ENCODE measurements at places on chromosomes 12 and 14.
A peak's percentile ranks its signal among the peaks of the same experiment; 100 is the strongest.

DNA sequence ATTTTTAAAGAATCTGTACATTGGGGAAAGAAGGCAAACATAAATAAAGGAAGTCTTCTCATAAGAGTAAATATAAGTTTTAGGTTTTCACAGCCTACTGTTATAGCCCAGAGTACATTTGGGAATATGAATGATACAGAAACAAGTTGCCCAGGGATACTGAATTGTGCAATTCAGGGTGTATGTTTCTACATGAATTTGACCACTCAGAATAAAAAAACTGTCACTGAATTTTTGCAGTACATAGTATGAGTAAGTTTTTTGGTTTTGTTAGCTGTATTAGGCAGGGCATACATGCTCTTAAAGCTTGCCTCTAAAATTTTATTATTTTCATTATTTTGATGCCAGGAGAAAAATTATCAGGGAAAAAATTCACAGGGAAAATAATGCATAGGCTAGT lies 6.6 kb upstream of the PCNX4 start:
- no peak for DNase-seq

GRCh38 chr14:65302571-65303189 lies 109.8 kb upstream of the FUT8 start:
- no peak for DNase-seq

DNA sequence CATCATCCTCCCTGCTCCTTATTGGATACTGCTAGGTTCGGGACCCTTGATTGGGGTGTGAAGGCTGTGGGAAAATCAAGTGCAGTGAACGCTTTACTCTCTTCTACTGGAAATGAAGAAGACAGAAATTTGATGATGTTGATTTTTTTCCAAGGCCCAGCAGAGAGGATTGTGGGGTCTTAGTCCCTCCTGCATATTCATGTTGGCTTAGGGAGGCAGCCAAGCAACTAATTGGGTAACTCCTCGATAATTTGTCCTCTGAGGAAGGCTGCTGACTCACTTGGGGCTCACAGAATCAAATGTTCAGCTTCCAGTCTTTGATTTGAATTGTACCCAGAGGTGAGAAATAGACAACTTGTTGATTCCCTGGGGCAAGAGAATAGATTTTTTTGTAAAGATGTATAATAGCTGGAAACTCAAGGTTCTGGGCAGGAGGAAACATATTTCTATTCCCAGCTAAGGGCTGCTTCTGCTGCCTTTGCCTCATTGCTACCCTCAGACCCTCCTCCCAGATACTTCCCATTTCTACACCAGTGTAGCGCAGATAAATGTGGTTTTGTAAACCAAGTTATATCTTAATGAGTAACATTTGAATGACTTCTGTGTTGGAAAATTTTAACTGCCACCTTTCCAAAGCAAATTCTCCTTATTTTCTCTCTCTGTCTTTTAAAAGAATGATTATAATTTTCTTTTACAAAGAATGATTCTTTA lies 21.7 kb downstream of the NEUROD4 start:
- no peak for DNase-seq

- no peak for DNase-seq
These were observed 22.2 kb upstream of the TCL1B start for GRCh38 chr14:95664066-95664465.

- DNase-seq, result no peak
These were observed 8.2 kb downstream of the BDKRB1 start for GRCh38 chr14:96264200-96264553.

DNA sequence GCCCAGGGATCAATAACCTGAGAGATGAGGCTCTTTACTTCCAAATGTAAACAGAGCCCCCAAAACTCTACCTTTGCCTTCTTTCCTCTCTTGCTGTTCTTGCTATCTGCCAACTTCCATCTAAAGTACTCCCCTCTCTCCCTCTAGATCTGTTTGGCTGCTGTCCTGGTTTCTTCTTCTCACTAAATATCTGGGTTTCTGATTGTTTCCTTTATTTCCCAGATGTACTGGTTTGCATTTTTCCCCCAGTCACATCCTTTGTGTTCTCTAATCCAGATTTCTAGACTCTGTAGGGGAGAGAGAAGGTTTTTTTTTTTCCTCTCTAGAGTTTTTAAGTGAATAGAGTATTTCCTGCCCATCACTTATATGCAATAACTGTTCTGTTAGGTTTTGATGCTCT lies 7.1 kb upstream of the SALL2 start:
- DNase-seq, result no peak

DNA sequence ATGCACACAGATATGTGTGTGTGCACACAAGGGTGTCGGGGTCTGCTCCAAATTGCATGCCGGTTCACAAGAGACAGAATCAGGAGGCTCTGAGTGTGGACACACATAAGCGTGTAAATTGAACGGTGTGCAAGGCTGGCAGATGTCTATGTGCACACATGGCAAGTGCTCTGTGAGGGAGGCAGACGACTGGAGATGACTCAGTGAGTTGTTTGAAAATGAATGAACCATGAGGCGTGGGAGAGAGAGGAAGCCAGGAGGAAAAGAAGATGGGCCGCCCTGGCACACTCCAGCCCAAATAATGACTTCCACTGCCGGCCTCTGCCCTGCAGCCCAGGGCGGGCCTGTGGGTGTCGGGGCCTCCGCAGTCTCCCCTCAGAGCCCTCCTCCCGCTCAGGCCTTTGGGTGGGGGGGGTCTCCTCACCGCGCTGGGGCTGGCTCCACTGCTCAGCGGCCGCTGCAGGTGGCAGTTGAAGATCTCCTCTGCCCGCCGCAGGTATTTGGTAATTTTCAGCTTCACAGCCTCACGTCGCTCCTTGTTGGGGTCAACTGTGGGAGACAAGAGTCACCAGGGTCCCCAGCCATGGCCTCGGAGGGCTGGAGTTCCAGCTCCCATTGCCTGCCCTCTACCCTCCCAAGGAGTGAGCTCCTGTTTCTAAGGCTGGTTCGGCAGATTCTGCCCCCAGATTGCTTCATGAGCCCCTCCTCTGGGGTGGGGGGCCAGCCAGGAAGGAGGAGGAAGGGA lies 3.5 kb downstream of the RPS6KL1 start:
- no peak for DNase-seq

DNA sequence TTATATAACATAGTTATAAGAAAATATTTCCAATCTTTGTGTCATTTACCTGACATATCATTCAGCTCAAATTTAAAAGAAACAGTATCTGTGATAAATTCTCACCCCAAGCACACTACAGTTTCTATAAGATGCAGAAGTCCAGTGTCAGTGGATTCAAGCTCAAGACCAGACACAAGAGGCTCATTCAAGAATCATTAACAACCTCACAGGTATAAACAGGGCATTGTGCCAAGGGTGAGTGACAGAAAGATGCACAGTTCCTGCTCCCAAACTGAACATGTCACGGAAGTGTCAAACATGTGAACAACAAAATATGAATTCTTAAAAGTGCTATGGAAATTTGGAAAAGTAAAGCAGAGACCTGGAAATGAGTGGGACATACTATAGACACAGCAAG lies 12.8 kb downstream of the ATP2B1 start:
- no peak for DNase-seq

GRCh38 chr14:44962334-44963043 lies 499 bp downstream of the TOGARAM1 start:
- DNase-seq, result peak; percentile 17

- no peak for DNase-seq
These were observed 484 bp upstream of the PRKCH start for GRCh38 chr14:61320806-61321384.

GRCh38 chr12:100398307-100398706 lies 41.4 kb downstream of the SLC17A8 start:
- DNase-seq, result no peak

- DNase-seq, result no peak
These were observed 291.3 kb upstream of the ATP2B1 start for GRCh38 chr12:89999699-90000505.

DNA sequence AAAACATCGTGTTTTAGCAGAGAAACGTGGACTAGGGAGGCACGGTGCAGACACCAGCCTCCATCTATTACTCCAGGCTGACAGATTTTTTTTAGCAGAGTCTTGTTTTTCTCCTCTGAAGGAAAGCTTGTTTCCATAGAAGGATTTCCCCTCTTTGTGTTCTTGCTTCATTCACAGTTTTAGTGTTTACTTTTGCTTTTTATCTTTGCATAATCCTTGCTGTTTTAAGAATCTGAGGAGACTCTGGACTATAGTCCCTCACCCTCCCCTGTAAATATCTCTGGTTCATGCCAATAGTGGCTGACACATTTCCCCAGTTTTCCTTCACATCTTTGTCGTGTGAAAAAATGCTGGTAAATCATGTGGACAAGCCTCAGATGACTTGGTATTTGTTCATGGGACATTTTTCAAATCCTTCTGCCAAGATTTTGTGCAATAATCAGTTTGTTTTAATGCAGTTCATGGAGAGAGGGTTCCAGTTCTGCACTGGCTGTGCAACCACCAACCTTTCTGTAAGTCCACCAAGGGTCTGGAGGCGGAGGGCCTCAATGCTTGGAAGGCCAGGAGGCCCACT lies 39.9 kb upstream of the TMCC3 start:
- no peak for DNase-seq

DNA sequence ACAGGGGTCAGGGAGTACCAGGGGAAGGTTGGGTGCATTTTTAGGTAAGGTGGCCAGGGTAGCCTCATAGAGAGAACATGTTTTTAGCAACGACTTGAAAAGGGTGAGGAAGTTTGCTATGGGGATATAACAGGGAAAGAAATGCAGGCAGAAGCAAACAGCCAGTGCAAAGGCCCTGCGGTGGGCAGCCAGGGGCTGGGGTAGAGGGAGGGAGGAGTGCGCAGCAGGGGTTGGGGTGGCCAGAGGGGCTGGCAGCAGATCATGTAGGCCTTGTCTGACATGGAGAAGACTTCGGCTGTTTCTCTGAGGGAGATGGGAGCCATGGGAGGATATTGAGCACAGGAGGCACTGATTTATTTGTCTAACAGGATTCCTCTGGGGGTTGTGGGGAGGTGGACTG lies 242.5 kb downstream of the RBM19 start:
- no peak for DNase-seq

DNA sequence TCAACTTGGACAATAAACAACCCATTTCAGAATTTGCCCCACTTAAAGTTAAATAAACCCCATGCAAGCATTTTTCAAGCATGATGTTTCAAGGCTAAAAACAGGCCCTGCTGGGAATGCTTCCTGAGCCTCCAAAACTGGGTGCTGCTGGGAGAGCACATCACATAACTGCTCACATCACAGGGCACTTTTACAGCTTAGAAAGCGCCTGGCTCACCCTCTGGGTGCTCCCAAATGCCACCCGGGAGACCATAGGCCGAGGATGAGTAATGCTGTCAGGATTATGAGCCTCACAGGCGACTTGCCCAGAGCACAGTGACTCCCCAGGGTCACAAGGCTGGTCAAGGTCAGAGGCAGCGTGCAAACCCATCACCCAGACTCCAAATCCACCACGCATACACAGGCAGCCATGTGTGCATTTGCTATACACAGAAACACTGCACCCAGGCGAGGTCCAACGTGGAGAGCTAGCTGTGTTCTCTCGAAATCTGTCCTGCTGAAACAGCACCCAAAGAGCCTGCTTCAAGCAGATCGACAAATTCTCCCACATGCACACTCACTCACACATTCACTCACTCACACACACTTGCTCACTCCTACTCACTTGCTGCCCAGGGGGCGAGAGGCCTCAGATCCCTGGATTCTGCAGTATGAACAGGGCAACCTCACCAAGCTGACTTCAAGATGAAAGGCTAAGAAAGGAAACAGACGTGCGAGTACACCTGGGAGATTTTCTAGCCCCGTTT lies 58.7 kb downstream of the ITPK1 start:
- no peak for DNase-seq

GRCh38 chr12:89067421-89068187 lies 284.7 kb downstream of the DUSP6 start:
- no peak for DNase-seq

- DNase-seq, result no peak
These were observed 65.7 kb downstream of the LIN7A start for GRCh38 chr12:80872053-80872452.

DNA sequence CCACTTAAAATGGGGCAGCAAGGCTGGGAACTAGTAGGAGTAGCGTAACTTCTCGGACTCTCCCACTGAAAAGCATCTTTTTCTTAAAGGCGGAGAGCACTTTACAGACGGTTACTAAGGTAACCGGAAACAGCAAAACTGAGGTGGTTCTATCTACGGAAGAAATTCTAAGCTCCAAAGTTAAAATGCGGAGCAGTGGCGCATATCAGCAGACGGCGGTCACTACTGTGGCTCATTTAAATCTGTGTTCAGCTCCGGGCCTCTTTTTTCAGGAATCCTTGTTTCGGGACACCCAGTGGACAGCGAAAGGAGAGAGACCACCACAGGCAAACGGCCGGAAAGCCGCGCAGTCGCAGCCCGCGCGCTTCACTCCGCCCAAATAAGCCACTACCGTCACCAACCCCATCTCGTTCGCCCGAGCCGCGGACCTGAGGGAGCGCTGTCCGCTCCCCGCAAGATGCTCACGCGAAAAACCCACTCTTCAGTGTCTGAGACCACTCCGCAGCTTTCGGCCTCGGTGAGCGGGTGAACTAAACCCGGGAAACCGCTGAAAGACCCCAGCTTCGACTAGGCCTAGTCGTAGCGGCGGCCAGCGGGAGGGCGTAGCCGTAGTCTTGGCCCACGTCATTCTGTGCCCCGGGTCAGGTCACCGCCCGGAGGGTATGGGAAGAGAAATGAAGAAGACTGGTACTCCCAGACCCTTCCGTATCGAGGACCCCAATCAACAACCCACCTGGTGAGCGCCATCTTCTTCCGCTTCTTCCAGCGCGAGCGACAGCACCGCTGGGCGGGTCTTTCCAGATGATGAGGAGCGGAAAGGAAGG lies at the start of gene SNW1:
Gene SNW1, minus strand, starts transcription at position 776 of the 824 bp plus-strand sequence. Its CDS starts 29 bp downstream, at position 747.
- DNase-seq, result peak; percentile 85

DNA sequence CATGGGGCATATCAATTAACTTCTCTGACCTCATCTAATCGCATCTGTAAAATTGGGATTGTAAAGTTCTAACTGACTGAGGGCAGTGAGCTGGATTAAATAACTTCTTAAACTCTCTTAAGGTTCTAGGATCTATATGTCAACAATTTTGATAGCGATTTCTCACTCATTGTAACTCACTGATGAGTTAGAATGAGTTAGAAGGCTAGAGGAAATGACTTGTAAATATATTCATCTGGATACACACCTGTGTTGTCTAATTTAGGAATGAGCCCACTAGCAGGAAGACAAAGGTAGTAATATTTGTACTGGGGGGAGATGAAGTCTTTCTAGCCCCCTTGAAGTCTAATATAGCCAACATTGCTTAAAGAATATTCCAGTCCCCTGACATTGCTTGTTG lies 46.3 kb upstream of the CERS5 start:
- DNase-seq, result no peak

DNA sequence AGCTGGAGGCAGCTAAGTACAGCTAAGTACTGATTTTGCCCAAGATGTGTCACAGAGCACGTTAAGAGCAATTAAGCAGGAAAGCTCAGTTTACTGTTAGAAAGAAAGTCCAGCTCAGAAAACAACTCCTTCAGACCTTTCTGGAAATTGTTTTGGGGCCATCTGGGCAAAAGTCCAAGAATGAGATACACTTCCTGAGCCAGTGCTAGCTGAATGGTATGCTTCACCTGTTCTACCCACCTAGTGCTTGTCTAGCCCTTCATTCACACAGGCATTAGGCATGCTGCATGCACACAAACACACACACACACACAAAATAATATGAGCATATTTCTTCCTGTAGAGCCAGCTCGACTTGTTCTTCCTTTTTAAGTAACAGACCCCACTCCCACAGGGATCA lies 6.6 kb upstream of the IKZF4 start:
- no peak for DNase-seq
